ENCODE measurements at places on chromosomes 3 and 15. TPM values are rescaled to one million over a fixed set of nuclear protein-coding genes. Genes with fewer than 3 reads are reported as not detected.

DNA sequence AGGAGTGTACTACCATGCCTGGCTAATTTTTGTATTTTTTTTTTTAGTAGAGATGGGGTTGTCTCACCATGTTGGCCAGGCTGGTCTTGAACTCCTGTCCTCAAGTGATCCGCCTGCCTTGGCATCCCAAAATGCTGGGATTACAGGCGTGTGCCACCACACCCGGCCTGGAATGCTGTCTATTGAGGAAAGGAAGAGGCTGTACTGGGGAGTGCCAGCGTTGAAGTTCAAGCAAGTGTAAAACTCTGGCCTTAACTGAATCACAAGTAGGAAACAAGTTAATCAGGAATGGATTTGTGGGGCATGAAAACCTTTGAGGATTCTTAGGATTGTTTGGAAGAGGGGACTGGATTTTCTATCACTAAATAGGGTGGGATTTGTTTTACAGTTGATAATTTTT, 1.4 kb upstream of the SENP2 start:
- H3K27ac ChIP-seq: no peak overlapping the region
- H3K36me3 ChIP-seq: no peaks in the 10 kb centered on the region
- H3K27me3 ChIP-seq: no peaks in the 10 kb centered on the region
- no peak overlapping the region for H3K4me3 ChIP-seq
- peaks cover 31% of the 10 kb centered on the region for H3K4me1 ChIP-seq

DNA sequence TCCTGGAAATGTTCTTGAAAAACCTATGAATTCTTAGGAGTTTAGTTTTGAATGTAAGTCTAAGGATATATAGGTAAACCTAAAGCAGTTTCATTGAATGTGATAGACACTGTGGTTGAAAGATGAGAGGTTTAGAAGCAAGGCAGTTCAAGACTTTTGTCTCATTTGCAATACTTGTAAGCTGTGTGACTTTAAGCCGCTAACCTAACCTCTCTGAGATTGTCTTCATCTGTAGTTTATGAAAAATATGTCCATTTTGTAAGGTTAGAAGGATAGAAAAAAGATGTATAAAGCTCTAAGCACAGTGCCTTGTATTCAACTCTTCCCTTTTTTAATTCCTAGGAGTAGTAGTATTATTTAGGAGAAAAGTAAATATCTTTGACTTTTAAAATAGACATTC, 306.6 kb upstream of the ARRDC4 start:
- H3K27me3 ChIP-seq: no peaks in the 10 kb centered on the region
- H3K27ac ChIP-seq: no peak overlapping the region
- no peak overlapping the region for H3K4me3 ChIP-seq
- no peaks in the 10 kb centered on the region for H3K4me1 ChIP-seq
- no peak for DNase-seq
- no peaks in the 10 kb centered on the region for H3K36me3 ChIP-seq

Gene LRRC2
- not detected for polyA plus RNA-seq

Gene FAM162A
- polyA plus RNA-seq: 113 TPM

Data from CD8-positive, alpha-beta memory T cell (primary cell).